SHP77 treated with DMSO at 0.1 percent for 48 hours (cell line): ENCODE measurements at places on chromosomes 1 and 21.

DNA sequence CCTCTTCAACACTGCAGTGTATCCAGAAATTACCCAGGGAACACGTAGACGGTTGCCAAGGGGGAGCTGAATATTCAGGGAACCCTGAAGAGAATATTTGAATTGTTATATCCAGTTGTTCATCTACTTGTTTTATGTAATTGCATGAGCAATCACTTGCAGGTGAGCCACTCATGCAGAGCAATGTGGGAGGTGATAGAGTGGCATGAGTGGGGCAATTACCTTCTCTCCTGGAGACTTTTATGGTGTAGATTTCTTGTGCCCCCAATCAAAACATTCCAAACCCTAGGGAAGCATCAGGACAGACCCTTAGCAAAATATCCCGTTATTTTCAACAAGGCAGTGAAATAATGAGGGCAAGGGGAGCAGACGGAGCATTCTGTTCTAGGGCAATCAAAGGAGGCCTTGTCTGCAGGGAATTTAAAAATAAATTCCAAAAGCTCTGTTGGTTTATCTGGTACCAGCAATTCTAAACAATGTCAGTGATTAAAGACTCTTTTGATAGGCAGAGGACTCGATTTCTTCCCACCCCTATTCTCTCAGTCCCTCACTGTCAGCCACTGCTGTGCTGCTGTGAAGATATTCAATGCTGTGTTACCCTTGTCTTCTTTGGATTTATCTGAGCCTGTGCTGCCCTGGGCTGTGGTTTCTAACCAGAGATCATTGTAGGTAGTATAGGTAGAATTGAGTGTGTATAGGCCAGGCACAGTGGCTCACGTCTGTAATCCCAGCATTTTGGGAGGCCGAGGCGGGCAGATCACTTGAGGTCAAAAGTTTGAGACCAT lies 180.2 kb upstream of the MAP1LC3C start:
- no peak for DNase-seq

DNA sequence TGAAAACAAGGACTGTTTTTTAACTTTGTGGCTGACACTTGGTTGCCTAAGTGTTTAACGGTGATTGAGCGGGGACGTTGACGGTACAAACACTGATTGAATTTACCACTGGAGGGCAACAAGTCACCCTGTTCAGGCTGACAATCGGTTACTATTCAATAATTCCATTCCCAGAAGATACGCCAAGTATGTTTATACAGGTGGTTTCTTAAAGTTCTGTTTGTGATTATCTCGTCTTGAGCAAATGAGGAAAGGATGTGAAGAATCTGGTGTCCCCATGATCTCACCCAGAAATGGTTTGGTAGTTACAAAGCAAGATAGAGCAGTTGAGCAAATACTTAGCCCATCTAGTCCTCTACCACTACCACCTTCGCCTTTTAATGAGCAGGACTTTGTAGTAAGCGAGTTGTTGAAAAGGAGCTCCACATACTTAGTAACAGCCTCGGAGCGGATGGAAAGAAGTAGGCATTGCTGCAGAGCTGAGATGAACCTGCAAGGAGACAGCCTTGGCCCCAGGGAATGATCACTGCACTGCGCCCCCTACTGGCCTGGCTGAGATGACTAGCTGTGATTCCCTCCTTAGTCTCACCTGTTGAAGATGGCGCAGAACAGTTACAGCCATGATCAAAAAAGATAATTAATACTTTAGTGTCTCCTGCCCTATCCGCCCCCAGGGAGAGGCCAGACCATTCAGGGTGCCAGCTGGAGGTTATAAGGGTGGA lies 36.3 kb downstream of the IFNAR1 start:
- peak; percentile 50 for DNase-seq

DNA sequence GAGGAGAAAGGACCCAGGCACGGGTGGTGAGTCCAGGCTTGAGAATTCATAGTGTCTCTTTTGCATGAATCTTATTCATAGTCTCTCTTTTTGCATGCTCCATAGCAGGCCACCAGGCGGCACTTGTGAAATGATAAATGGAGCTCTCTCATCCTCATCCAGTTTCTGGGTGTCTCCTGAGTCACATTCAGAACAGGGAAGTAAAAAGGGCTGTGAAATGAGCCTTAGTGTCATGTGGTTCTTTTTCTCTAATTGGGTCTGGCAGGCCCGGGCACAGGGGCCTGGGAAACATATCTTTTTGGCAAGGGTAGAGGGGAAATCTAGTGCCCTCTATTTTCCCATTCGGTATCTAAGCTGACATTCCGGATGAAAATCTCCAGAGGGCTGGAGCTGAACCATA lies 19.1 kb upstream of the NCF2 start:
- no peak for DNase-seq

DNA sequence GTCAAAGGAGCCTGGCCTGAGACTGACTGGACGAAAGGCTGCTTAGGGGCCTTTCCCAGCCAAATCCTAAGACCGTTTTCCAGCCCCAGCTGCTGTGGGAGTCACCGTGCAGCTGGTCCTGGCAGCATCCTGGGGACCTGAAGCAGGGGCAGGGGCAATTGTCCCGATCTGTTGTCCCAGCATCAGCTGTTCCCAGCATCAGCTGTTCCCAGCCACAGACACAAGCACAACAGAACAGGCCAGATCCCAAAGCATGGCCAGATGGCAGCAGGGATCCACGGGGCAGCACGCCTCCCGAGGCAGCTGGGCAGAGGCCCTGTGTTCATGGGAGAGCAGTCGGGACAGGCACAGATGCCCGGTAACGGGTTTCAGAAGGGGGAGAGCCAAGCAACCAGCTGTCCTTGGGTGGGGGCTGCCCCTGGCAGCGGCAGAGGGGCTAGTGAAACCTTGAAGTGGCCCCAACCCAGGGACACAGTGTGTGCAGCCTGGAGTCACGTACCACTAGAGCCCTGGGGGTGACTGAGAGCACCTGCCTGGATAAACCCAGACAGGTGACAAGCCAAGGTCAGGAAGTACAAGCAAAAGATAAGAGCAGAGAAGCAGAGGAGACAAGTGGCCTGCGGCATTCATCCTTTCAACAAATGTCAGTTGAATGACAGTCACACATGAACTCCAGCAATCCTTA lies 13.3 kb downstream of the CELA2B start:
- peak; percentile 24 for DNase-seq

- no peak for DNase-seq
Measured at GRCh38 chr1:159229896-159230295, 25.2 kb downstream of the ACKR1 start.

DNA sequence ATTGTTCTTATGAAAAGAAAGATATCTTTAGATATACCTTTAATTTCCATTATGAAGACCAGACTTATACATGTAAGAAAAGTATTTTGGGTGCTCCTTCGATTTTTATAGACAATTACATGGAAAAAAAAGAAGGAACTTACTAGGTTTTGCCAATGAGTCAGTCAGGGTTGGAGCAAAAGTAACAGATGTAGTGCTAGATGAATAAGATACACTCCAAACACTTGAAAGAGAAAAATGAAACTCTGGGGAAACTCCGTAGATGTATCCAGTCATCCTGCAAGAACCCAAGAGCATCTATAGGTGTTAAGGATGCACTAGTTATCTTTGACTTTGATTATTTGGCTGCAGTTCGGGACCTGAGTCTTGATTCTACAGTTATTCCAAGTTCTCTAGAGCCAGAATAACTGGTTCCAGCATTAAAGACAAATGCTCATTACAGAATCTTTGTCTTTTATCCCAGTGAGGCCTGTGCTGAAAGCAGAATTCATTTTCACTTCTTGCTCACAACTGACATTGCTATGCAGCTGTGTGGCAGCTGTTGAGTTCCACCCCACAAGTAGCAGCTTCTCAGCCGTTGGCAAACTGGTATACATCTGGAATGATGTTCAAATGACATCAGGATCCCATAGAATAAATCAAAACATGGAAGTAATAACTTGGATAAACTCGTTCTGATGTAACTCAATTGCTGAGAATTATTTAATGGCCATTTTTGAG lies 326.1 kb downstream of the ASTN1 start:
- DNase-seq: no peak

- peak; percentile 67 for DNase-seq
Measured at GRCh38 chr1:234743791-234744611, 134.0 kb upstream of the IRF2BP2 start.

- DNase-seq: no peak
Measured at GRCh38 chr21:45582128-45582527, 39.9 kb upstream of the SLC19A1 start.

GRCh38 chr1:11364170-11364569 lies 91.2 kb downstream of the UBIAD1 start:
- no peak for DNase-seq

GRCh38 chr1:205304046-205304694 lies 17.4 kb downstream of the NUAK2 start:
- DNase-seq: no peak

DNA sequence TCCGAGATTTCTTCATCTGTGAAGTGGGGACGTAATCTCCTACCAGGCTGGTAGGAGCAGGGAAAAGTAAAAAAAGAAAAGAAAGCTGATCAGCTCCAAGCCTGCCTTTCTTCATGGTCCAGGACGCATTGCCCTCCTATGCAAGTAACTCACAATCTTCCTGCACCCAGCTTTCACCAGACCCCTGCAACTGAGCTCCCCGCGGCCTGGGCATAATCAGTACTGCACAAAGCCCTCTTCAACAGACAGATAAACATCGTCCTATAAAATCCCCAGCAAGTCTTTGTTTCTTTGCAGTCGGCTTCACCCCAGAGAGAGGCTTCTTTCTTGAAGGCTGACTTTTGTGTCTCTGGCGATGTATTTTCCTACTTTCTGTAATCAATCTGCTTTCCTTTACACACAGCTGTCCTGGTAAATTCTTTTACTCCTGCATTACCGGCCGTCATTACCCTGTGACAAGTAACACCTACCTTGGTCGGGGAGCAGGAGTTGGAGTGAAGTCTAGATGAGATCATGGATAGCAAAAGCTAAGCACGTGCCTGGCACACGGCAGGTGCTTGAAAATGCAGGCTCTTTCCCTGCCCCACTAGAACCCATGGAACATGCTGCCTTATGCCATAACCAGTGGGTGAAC lies 8.3 kb downstream of the PADI1 start:
- no peak for DNase-seq

DNA sequence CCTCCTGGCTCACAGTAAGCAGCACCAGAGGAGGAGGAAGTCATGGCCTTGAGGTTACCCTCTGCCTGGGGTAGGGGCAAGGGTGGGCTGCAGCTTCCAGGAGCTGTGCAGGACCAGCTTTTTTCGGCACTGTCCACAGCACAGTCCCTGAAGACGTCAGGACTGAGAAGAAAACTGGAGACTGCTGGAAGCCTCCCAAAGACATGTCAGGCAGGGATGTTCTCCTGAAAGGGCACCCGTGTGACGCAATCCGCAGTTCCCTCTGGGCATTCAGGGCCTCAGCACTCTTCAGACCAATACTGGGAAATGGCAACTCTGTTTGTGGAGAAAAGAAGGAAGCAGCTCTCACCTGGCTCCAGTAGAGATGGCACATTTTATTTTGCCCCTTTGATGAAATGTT lies 64.8 kb upstream of the TENT5C start:
- no peak for DNase-seq

GRCh38 chr1:99867682-99868081 lies 17.5 kb downstream of the AGL start:
- DNase-seq: no peak

GRCh38 chr1:246669659-246670058 lies 54.5 kb upstream of the SCCPDH start:
- DNase-seq: no peak

GRCh38 chr1:91885716-91886506 lies at the start of gene TGFBR3:
TGFBR3 (minus strand) TSS chr1:91886151; CDS start chr1:91861531, 24,620 bp downstream.
- DNase-seq: no peak

DNA sequence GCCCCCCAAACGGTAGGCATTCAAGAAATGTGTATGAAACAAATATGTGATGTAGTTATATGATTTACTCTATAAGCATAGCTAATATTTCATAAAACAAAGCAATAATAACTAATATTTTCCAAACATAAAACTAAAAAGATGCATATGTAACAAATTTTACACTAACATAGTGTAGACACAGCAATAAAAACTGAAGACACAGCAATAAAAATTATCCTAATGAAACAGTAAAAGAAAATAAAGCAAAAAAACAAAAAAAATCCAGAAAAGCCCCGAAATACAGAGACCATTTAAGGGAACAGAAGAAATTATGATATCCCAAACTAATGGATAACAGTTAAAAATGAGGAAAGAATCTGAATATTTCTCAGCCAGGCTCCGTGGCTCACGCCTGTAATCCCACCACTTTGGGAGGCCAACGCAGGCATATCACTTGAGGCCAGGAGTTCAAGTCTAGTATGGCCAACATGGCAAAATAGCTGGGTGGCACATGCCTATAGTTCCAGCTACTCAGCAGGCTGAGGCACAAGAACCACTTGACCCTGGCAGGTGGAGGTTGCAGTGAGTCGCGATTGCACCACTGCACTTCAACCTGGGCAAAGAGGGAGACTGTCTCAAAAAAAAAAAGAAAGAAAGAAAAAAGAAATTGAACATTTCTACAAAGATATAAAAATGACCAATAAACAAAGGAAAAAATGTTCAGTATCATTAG lies 38.2 kb upstream of the PSMG1 start:
- no peak for DNase-seq
